Hepatic stellate cell (primary cell): ENCODE measurements at places on chromosomes 12 and 14.
A peak's percentile ranks its signal among the peaks of the same experiment; 100 is the strongest.

DNA sequence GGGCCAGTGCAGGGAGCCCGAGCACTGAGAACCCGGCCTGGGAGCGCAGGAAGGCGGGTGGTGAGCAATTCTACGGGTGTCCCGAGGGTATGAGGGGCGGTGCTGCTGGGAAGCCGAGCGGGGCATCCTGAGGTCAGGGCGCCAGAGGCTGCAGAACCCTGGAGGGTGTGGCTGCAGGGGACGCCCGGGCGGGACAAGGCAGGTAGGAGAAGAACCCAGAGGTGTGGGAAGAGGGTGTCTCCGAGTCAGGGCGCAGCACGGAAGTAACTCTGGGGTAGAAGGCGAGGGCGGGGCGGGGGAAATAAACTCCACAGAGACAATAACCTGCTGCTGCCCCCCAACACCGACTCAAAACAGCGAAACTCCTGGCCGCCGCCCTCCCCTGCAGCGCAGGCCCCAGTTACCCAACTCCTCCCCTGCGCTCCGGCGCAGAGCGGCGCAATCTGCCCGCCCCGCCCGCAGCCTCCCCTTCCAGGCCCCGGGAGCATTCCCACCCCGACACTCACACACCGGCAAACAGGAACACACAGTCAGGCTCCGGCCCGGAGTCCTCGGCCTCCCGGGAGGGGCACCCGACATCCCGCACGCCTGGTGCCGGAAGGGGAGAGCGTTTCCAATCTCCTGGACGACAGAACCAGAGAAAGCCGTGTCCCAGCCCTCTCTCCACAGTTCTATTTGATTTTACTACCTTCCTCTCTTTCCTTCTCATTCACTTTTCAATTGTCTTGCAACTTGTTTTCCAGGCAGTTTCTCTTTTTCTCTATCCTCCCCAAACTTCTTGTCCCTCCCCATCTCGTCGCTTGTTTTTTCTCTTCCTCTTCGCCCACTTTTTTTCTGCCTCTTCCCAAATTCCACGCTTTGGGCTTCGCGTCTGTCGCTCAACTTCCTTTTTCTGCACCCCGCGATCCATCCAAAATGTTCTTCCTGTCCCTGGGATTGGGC lies 2.4 kb downstream of the HRK start:
- DNase-seq = peak; percentile 44

GRCh38 chr14:39005044-39005880 lies 97.8 kb downstream of the SEC23A start:
- DNase-seq = no peak

GRCh38 chr12:40692765-40693206 lies 547 bp downstream of the CNTN1 start:
- DNase-seq = no peak

- DNase-seq = no peak
Measured at GRCh38 chr14:64824471-64824870, 55.2 kb downstream of the SPTB start.

- DNase-seq = no peak
Measured at GRCh38 chr12:27290501-27291168, 42.0 kb upstream of the BMAL2 start.

DNA sequence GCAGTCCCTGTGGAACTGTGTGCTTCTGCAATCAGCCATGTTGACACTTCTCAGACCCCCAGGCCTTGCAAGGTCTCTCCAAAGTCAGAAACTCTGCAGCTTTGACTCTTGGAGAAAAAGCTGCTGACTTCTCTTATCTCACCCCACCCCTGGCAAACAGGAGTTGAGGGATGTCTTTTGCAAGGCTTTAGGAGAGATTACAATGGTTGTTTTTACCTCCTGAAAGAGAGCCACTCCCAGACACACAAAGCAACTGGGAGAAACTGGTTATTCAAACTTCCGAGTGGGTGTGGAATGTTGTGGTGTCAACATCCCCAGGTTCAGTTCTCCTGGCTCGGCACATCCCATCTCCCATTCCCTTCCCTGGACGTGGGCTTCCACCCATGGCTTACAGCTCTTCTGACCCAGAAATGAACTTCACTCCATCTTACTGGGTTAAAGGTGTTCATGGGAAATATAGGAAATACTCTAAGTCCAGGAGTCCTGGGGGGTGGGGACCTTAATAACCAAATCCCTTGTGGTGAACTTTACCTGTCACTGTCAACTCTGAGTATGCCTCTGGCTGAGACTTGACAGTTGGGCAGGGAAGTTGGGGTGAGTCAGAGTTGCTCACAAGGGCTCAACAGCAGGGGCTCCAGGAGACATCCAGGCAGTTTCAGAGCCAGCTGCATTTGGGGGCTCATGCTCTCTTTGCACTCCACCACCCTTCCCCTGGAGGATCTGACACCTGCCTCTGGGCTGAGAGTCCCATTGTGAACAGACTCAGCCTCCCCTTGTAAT lies 41.9 kb downstream of the CCDC177 start:
- no peak for DNase-seq

- no peak for DNase-seq
Measured at GRCh38 chr12:102005256-102005655, 56.5 kb downstream of the WASHC3 start.

DNA sequence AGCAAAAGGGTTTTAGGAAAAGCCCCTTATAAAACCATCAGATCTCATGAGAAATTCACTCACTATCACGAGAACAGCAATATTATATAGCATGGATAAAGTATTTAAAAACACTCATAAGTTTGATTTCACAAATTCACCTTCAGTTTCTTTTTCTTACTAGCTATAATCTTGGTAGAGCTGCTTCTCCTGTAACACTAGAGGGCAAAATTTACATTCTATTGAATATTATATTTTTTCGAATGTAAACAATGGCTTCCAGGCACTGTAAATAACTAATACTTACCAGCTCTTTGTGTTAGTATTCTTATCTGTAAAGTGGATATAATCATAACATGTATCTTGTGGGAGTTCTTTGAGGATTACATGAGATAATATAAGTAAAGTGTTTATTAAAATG lies 259.6 kb downstream of the CCER1 start:
- peak; percentile 1 for DNase-seq

DNA sequence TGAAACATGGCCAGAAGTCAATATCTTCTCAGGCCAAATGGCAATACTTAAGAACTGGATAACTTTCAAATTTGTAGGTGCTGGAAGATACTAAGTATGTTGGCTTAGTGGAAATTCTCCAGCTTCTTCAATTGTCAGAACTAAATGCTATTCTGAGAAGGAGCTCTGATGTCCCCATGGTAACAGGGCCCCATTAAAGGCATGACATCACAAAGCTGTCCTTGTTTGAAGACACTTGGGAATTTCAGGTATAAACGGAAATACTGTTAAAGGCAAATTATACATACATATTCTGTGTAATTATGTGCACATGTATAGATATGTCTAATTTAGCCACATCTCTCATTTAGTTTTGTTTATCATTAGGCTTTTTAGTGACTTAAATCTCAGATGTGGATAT lies 210.0 kb upstream of the SEL1L start:
- no peak for DNase-seq

DNA sequence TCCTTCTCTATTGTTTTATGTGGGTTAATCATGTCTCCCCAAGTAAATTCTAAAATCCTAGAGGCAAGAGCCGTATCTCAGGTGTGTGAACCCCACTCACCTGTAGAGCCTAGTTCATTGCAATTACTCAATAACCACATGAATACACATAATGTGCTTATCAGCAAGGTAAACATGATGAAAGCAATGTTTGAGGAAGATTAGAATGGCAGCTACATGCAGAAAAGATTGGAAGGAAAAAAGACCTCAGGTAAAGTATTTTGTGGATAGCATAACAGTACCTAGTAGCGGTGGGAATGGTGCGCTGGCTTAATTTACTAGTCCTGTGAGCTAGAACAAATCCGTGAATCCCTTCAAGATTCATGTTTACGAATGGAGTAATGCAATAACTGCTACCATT lies 5.3 kb upstream of the KRAS start:
- DNase-seq = no peak

DNA sequence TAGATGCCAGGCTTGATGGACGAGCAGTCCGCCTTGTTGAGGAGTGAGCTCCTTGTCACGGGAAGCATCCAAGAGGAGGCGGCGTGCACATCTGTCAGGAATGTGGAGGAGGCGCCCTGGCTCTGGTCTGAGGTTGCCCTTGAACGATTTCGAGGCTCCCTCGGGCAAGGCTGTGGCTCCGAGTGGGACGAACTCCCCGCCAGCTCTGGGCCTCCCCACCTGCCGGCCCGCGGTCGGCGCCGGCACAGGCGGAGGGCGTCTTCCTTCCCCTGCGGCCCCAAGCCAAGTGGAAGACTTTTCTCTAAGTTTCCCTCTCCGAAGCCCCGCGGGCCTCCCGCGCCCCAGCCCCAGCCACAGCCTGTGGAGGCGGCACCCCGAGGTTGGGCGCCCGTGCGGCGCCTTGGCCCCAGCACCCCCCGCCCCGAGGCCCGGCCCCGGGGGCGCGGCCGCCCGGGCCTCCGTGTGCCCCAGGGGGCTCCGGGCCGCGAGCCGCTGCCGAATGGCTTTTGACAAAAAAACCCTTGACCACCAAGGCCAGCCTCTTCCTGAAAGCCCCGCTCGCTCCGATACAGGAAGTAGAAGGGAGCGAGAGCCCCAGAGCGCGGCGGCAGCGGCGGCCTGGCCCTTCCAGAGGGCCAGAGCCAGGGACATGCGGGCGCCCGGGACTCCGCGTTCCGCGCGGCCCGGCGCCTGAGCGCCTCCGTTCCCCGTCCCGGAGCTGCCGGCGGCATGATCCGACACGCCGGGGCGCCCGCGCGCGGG lies at the start of gene RIN3:
Gene RIN3, plus strand, starts transcription at position 578 of the 762 bp plus-strand sequence. Its CDS starts 152 bp downstream, at position 730.
- DNase-seq = peak; percentile 76

- DNase-seq = no peak
Measured at GRCh38 chr14:81889529-81889928, 355.9 kb upstream of the SEL1L start.

DNA sequence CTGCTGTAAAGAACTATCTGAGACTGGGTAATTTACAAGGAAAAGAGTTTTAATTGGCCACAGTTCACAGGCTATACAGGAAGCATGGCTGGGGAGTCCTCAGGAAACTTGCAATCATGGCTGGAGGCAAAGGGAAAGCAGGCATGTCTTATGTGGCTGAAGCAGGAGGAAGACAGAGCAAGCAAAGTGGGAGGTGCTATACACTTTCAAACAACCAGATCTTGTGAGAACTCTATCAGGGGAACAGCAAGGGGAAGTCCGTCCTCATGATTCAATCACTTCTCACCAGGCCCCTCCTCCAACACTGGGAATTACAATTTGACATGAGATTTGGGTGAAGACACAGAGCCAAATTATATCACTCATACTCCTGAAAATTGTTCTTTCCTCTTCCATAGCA lies 109.5 kb upstream of the PKP2 start:
- DNase-seq = no peak

GRCh38 chr12:592024-592505 lies 71.2 kb downstream of the NINJ2 start:
- no peak for DNase-seq

DNA sequence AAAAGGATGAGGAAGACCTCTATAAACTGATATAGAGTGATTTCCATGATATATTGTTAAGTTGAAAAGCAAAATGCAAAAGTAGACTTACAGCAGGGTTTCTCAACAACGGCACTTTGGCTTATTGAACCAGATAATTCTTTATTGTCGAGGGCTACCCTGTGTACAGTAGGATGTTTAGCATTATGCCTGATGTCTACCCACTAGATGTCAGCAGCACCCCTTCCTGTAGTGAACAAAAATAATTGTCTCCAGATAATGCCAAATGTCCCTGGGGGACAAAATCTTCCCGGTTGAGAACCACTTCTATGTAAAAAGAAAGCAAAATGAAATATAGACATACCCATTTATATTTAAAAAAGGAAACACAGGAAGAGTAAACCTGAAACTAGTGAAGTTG lies 32.4 kb downstream of the ABCD2 start:
- no peak for DNase-seq

- DNase-seq = no peak
Measured at GRCh38 chr12:46304070-46304469, 35.2 kb upstream of the SLC38A1 start.

GRCh38 chr12:75487308-75487707 lies 6.8 kb downstream of the GLIPR1 start:
- DNase-seq = no peak

GRCh38 chr12:92602476-92602875 lies 100.3 kb upstream of the PLEKHG7 start:
- DNase-seq = no peak

- no peak for DNase-seq
Measured at GRCh38 chr14:104096751-104097700, 11.5 kb downstream of the ASPG start.

GRCh38 chr12:57112492-57113294 lies 1.5 kb upstream of the STAT6 start:
- DNase-seq = no peak

GRCh38 chr14:94752591-94753436 lies 17.1 kb downstream of the GSC start:
- DNase-seq = no peak

GRCh38 chr12:117844114-117844830 lies 124.5 kb downstream of the KSR2 start:
- no peak for DNase-seq

DNA sequence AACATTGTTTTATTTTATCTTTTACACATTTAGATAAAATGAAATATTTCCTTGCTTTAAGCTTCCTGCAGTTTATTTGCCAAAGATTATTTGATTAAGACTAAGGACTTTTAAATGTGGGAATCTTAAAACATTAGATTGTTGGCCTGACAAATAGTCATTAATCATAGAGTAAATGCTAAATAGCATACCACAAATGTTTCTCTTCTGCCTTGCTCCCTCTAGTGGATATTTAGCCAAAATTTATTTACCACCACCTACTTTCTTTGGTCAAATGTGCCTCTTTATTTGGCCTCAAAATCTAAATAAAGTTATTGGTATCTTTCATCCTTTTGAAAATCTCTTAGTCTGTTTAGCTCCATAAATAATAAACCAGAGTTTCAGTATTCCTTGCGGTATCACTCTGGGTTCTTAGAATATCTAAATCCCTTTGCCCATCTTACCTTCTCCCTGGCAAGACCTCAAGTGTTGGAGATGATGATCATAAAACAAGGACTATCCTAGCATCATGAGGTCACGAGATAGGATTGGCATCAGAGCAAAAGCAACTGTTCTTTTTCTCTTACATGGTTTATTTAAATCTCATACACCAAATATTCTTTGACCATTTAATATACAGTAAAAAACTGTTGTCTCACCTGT lies 150.6 kb upstream of the AEBP2 start:
- DNase-seq = peak; percentile 27

- no peak for DNase-seq
Measured at GRCh38 chr14:72573725-72574417, 320.0 kb downstream of the DPF3 start.

GRCh38 chr12:39116861-39117260 lies 211.5 kb upstream of the CPNE8 start:
- no peak for DNase-seq
